ENCODE measurements at places on chromosomes 7 and 10.

GRCh38 chr7:22234227-22234626 is 122.7 kb downstream of the RAPGEF5 start:
- no peak for DNase-seq

GRCh38 chr7:32216759-32217158 is 146.6 kb upstream of the PDE1C start:
- DNase-seq: no peak

- no peak for DNase-seq
These were observed 45.4 kb upstream of the MBL2 start for GRCh38 chr10:52818019-52818418.

DNA sequence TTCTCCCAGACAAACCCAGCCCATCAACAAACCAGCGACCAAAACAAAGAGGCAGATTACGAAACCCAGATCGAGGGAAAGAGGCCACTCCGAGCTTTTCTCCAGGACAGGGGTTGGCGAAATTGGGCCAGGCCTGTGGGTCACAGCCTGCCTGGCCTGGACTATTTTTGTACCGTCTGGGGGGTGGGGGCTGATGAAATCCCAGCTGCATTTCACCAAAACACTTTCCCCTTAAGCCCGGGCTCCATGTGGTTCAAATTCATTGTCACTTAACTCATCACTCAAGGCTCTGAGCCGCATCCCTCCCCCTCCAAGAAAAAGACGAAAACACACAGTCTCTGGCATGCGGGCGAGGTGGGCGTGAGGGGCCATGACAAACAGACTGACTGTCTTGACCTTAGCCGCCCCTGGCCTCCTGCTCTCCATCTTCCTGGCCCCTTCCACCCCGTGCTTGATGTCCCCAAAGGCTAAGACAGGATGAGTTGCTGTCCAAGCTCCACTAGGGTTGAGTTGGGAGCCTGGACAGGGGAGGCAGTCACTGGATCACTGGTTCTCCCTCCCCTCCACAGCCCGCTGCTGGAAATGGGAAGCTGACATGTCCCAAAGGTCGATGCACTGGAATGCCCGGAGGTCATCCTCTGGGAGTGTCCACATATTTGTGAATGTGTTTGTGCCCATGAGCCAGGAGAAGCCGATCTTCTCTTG is 19.2 kb downstream of the TMEM270 start:
- no peak for DNase-seq

DNA sequence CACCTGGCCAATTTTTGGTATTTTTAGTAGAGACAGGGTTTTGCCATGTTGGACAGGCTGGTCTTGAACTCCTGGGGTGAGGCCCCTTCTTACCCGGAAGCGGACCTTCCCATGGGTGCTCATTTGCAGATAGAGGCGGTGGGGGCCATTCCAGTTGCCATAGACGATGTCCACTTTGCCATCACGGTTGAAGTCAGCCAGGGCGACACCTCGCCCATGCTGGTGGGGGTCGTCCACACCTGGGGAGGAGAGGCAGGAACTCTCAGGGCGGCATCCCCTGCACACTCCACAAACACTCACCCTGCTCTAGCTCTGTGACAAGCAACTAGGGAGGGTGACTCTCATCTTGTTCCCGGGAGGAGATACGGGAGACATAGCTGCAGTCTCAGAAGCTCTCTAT is 54.9 kb downstream of the GOLGA7B start:
- no peak for DNase-seq

DNA sequence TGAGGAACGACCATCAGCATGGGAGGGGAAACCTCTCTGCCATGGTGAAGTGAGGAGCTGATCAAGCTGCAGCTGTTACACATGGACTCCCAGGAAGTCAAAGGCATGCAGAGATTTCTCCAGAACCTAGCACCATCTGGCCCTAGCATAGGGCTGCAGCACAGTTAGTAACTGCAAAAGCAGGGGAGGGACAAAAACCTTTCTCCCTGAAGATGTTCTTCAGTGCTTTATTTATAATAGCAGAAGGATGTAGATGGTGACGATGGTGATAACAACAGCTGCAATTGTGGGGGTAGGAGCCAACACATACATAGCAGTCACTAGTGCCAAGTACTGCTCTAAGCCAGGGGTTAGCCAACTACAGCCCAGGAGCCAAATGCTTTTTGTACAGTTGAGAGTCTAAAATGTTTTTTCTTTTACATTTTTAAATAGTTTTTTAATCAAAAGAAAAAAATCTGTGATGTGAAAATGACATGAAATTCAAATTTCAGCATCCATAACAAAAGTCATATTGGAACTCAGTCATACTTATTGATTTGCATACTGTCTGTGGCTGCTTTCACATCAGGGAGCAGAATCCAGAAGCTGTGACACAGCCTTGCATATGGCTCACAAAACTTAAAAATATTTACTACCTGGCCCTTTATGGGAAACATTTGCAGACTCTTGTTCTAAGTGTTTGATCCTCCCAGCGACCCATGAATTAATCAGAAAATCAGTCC is 299.5 kb downstream of the ELMO1 start:
- no peak for DNase-seq

DNA sequence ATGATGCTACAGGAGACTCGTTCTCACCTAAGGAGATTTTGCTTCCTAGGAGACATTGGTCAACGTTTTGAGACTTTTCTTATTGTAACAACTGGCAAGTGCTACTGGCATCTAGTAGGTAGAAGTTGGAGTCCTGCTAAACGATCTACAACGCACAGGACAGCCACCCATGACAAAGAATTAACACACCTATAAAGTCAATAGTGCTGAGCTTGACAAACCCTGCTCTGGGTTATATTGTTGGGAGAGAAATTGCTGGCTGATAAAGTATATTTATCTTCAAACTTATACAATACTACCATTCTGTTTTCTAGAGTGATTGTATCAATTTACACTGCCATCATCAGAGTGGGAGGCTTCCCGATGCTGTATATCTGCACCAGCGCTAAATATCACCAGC is 57.8 kb downstream of the SAMD9 start:
- DNase-seq: no peak

- DNase-seq: no peak
These were observed 797 bp upstream of the STMP1 start for GRCh38 chr7:135661311-135662122.

DNA sequence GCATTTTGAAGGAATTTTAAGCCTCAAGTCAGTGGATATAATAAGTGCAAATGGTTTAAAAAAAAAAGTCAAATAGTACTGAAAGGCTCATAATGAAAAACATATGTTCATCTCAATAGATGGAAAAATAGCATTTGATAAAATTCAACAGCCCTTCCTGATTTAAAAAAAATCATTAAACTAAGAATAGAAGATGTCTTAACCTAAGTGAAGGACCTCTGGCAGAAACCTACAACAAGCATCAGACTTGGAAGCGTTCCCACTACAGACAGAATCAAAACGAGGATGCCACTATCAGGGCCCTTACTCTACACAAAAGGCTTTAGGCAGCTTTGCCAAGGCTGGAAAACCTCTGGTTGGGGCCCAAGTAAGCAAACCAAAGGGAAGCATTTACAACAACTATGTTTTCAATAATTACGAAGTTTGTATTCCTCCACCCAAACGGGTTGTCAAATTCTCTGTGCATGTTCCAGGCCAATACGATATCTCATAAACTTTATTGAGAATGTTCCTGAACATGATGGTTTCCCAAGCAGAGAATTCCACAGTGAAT is 45.1 kb downstream of the CYTH3 start:
- no peak for DNase-seq

DNA sequence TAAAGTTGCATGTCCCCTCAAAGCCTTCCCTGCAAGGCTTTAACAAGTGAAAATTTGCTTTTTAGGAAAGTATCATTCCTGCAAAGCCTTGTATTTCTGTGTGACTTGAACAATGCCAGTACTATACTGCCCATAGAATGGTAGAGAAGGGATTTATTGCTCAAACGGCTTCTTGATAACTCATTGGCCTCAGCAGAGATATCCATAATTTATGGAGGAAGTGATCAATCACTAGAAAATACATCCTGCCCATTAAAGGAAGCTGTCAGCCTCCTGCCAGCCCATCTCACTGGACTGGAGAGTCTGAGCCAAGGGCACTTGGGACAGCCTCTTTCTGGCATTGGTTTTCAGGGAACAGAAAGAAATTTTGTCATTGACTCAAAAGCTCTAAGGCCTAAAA is 152.6 kb downstream of the XPNPEP1 start:
- DNase-seq: no peak

DNA sequence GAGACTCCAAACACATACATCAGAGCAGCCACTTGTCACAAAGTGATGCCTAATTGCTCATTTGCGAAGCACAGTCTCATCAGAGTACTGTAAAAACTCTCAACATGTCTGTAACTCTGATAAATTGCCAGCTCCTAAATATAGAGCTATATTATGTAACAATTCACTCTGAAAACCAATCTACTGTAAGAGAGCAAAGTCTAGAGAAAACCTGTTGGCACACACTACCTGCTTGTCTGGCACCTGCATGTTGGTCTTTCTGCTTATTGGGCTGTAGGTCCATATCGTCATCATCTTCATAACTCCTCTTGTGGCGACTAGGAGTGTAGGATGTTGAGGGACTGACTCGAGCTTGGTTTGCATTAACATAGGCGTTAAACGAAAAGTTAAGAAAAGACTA is 19.8 kb downstream of the MCMBP start:
- DNase-seq: no peak
